NCI-H345 (cell line): ENCODE measurements at places on chromosomes 5 and 9.

DNA sequence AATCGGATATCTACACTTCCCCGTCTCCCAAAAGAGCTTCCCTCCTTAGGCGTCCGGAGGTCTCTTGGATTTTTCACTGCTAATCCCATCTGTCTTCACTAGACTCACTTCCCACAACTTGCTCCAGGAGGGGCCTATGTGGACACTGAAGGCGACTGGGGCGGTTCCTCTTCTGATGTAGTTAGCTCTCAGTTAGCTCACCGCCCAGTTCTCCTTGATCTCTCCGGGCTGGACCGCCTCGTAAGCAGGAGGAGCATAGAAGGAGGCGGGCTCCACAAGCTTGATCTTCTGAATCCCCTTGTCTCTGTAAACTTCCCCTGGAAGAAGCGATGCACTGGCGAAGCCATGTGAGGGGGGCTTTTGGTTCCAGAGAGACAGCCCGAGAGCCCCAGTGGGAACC lies 112.0 kb upstream of the SELENOP start:
- no peak for DNase-seq

DNA sequence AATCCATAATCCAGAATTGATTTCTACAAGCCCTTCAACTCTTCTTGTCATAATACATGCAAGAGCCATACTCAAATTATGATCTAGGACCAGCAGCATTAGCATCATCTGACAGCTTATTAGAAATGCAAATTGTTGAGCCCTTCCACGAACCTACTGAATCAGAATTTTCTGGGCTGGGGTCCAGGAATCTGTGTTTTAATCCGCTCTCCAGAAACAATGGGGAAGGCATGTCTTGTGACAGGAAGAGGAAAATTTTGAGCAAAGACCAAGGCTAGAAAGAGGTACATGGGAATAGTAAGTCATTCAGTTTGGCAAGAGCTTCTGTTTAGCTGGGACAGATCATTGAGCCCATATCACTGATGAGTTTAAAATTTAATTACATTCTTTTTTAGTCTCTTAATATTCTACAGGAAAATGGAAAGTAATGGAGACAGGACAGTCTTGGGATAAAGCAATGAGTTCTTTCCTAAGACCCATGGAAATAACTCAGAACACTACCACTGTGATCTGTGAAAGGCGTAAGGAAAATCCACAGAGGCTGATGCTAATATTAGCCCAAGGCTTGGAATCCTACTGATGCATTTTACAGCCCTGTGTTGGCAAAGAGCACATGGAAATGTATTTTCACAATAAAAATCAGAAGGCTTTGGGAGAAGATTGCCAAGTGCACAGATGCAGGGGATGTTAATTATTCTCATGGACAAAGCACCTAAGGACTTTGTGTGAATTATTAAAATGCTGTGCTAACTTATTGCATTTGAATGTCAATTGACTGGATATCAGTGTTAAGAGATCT lies 73.7 kb upstream of the STK32A start:
- DNase-seq: no peak

- no peak for DNase-seq
These were observed 5.1 kb upstream of the ERCC6L2 start for GRCh38 chr9:95870352-95870751.

- DNase-seq: no peak
These were observed 672.9 kb downstream of the NR2F1-AS1 start for GRCh38 chr5:92907938-92908606.

GRCh38 chr9:7205806-7206205 lies 448.0 kb downstream of the KDM4C start:
- DNase-seq: no peak

DNA sequence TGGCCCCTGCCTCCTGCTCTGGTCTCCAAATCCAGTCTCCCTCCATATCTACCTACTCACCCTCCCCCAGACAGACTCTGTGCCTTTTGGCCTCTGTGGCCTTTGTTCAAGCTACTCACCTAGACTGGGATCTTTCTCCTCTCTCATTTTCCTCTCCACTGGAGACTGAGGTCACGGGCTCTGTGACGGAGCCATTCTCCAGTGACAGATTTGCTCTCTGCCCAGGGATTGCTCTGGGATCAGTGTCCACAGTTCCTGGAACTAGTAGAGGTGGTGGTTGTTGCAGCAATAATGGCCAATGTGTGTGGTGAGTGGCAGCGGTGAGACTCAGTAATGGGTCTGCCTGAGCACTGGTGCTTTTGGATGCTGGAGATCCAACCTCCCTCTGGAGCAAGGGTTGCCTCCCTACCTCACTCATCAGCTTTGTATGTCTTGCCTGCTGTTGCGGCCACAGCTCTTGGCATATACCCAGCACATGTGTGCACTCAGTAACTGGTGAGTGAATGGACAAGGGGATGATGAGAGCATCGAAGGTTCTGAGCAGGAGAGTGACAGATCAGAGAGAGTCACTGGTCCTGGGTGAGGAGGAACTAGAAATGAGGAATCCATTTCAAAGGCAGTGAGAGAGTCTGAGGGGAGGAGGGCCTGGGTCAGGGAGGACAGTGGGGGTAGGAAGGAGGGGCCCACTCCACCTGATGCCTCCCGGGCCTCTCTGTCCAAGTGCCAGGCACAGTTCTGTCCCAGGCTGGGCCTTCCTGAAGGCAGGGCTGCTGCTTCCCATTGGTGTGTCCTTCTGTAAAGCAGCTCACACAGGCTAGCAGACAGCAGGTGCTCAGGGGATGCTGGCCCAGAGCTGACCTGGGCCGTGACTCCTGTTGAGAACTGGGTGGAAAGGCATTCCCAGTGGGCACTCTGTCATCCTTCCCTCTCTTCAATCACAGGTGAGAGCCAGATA lies 96.5 kb upstream of the PITX1 start:
- no peak for DNase-seq

DNA sequence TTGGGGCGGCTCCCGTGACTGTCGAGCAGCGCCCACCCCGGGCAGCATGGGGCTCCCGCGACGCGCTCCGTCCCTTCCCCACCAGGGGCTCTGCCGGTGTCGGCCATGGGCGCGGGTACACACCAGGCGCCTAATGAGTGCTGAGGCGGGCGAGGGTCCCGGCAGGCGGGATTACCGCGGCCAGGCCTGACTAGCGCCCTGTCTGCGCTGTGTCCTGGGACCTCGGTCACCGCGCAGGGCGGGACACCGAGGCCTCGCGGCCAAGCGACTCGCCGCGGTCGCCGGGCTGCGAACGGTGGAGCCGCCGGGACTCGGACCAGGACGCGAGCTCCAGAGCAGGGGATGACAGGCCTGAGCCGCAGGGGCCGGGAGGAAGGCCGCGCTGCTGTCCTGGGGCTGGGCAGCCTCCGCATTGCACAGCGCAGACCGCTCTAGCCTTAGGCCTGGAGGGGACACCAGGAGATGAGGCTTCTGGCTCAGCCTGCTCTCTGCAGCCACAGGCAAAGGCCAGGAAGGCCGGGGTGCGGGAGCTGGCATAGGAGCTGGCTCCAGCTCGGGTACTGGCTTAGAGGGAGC lies 14.1 kb downstream of the LCN10 start:
- no peak for DNase-seq
